ENCODE measurements at places on chromosomes 5 and 9. TPM values are rescaled to one million over a fixed set of nuclear protein-coding genes. Genes with fewer than 3 reads are reported as not detected.

- DNase-seq, result no peak
Observed at GRCh38 chr9:129439242-129439641, 181.7 kb downstream of the C9orf50 start.

GRCh38 chr9:15873573-15874177 lies 320.8 kb downstream of the CCDC171 start:
- no peak for DNase-seq

GRCh38 chr5:42994246-42994554 lies 45.9 kb downstream of the ANXA2R start:
- DNase-seq, result no peak

DNA sequence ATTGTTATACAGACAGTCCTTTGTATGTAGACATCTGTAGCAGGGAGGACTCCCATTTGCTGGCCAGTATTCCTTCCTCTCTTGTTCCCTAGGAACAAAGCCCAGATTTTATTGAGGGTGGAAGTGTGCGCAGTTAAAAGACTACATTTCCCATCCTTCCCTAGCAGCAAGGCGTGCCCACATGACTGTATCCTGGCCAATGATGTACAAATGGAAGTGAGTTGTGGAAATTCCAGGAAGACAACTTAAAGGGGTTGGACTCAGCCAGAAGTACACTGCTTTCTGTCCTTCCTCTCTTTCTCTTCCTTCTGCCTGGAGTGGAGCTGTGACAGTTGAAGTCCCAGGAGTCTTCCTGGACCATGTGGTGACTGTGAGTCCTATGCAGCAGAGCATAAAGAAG lies 89.0 kb downstream of the HRH2 start:
- no peak for DNase-seq

SOX30 gene
- total RNA-seq, result 0.37 TPM

Data from left cardiac atrium (tissue), 4 donors.